Caco-2 (cell line): ENCODE measurements at places on chromosomes 5 and 9.

- no peak overlapping the region for H3K4me3 ChIP-seq
- DNase-seq, result no peak
- H3K4me1 ChIP-seq, result no peaks in the 10 kb centered on the region
- no peaks in the 10 kb centered on the region for H3K27me3 ChIP-seq
Measured at GRCh38 chr5:173472784-173473278, 143.6 kb downstream of the BOD1 start.

DNA sequence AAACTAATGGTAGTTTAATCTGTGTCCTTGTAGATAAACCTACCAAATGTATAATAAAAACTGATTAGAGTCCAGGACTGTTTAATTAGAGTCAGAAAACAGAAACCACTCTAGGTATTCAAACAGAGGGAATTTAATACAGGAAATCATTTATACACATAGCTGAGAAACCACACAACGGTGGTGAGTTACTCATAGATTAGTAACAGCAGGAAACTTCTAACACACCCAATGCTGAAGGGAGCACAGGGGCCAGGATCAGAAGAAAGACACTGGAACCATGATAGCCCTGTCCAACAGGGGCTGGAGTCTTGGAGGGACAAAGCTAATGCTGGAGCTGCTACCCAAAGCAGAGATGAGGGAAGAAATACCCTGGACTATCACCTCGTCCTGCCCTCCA, 321.0 kb downstream of the ACTL7B start:
- H3K27ac ChIP-seq, result no peak overlapping the region
- no peak overlapping the region for H3K4me3 ChIP-seq
- H3K36me3 ChIP-seq, result no peaks in the 10 kb centered on the region
- peaks cover 8% of the 10 kb centered on the region for H3K4me1 ChIP-seq
- no peaks in the 10 kb centered on the region for H3K27me3 ChIP-seq
- DNase-seq, result no peak

DNA sequence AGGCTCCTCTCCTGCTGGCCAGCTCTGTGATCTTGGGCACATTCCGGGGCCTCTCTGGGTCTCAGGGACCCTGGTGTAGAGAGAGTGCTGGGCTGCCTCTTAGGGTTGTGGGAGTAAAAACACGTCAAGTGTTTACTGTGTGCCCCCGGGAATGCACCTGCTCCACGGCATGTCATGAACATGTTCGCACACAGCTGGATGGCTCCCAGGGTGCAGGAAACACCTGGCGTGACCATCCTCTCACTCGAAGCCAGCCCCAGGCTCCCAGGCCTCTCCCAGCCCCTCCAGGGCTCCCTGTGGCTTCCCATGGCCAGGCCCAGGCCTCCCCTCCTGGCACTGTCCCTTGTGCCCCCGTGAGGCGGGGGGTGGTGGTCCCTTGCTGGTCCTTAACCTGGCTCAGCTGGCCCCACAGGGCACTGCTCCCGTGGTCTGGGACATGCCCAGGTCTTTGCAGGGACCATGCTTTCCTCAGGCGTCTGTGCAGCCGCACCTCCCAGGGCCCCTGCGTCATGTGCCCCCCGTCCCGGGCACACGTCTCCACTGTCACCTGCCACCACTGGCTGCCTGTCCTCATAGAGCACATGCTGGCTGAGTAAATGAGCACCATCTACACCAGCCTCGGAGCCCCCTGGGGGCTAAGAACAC, 44.9 kb downstream of the SLC6A3 start:
- peaks cover 6% of the 10 kb centered on the region; the same call in 1 of the 2 replicates for H3K27me3 ChIP-seq
- no peak for DNase-seq
- H3K4me1 ChIP-seq, result no peaks in the 10 kb centered on the region
- H3K4me3 ChIP-seq, result no peak overlapping the region
- H3K27ac ChIP-seq, result no peak overlapping the region

- no peaks in the 10 kb centered on the region for H3K36me3 ChIP-seq
- DNase-seq, result no peak
- no peaks in the 10 kb centered on the region for H3K27me3 ChIP-seq
- no peaks in the 10 kb centered on the region for H3K4me1 ChIP-seq
- H3K4me3 ChIP-seq, result no peak overlapping the region
Measured at GRCh38 chr9:108035487-108035886, 545.9 kb upstream of the KLF4 start.

GRCh38 chr9:128689293-128689774, 312 bp downstream of the SET start:
- H3K27me3 ChIP-seq, result no peaks in the 10 kb centered on the region
- H3K27ac ChIP-seq, result peak overlapping the region; percentile 83
- H3K36me3 ChIP-seq, result peaks cover 3% of the 10 kb centered on the region; the same call in 1 of the 2 replicates
- peaks cover 29% of the 10 kb centered on the region for H3K4me1 ChIP-seq
- H3K4me3 ChIP-seq, result peak overlapping the region; percentile 68
